ENCODE measurements at places on chromosomes 11 and 22. TPM values are rescaled to one million over a fixed set of nuclear protein-coding genes. Genes with fewer than 3 reads are reported as not detected.

DNA sequence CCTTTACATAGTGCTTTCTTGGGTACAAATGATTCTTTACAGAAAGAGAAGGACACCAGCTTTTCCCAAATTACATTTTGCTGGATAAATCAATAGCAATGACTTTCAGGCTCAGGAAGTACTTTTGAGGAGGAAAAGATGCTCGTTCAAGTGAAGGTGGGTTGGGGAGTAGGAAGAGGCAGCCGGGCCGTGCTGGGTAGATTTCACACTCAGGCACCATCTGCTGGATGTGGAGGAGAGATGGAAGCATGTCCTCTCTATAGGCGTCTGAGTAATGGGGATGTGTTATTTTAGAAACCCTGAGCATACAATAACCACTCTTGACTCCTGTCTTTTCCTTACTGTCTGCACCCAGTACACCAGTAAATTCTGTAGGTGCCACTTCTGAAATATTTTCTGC is 152.3 kb upstream of the LARGE1 start:
- DNase-seq = no peak

DNA sequence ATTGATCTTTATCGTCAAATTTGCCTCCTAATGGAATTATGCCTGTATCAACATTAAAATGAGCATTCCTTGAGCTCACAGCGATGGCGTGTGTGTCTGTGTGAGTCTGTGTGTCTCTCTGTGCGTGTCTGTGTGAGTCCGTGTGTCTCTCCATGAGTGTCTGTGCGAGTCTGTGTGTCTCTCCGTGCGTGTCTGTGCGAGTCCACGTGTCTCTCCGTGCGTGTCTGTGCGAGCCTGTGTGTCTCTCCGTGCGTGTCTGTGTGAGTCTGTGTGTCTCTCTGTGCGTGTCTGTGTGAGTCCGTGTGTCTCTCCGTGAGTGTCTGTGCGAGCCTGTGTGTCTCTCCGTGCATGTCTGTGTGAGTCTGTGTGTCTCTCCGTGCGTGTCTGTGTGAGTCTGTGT is 326.5 kb upstream of the B3GAT1 start:
- DNase-seq = no peak

- no peak for DNase-seq
These were observed 74.0 kb upstream of the PHF21B start for GRCh38 chr22:45083659-45084305.

DNA sequence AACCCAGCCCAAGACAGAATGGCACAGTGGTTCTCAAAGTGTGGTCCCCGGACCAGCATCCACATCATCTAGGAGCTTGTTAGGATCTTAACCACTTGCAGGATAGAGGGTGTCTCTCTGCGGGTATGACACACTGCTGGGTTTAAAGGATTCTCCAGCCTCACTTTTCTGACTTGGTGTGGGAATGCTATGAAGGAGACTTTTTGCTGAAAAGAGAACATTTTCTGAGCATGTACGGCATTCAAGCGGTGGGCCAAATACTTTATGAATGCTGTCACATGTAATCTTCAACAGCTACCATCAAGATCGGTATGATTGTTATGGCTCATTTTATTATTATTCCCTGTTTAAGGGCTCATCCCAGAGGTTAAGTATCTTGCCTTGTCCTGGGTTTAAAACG is 1.8 kb upstream of the CD82 start:
- DNase-seq = no peak

Gene ALDH3B2
- total RNA-seq = under 0.01 TPM

Gene PTPRJ
- total RNA-seq = 2.2 TPM

Data from hematopoietic multipotent progenitor cell (in vitro differentiated cells).